ENCODE measurements at places on chromosomes 6 and 20.
A peak's percentile ranks its signal among the peaks of the same experiment; 100 is the strongest.

DNA sequence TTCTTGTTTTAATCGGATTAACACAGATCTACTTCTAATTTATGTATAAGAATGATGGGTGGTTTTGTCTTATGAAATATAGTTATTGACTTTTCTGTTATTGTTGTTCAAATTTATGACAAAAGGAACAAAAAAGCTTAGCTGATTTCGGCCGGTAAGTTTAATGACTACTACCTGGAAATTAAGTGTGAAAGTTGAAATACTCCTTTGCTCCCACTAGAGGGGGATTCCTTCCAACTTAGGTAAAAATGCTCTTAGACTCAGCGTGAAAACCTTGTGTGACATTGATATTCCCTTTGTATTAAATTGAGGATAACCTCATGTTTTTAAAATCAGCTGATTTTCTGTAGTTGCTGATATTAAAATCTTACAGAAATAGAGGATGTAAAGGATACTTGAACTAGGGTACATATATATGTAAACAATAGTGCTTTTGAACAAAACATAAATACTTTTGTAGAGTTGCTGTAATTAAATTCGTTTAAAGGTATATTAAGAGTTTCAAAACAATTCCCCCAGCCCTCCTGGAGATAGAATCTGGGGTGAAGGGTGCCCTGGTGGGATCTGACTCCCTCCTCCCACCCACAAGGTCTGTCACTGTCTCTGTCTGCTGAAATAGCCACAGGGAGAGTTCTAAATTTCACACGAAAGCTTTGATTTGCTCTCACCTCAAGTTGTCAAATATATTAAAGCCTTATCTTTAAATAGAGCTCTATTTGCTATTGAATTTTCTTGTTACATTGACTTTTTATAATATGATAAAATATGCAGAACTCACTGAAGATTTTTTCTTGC, 257.5 kb downstream of the ARID1B start:
- no peak for DNase-seq

DNA sequence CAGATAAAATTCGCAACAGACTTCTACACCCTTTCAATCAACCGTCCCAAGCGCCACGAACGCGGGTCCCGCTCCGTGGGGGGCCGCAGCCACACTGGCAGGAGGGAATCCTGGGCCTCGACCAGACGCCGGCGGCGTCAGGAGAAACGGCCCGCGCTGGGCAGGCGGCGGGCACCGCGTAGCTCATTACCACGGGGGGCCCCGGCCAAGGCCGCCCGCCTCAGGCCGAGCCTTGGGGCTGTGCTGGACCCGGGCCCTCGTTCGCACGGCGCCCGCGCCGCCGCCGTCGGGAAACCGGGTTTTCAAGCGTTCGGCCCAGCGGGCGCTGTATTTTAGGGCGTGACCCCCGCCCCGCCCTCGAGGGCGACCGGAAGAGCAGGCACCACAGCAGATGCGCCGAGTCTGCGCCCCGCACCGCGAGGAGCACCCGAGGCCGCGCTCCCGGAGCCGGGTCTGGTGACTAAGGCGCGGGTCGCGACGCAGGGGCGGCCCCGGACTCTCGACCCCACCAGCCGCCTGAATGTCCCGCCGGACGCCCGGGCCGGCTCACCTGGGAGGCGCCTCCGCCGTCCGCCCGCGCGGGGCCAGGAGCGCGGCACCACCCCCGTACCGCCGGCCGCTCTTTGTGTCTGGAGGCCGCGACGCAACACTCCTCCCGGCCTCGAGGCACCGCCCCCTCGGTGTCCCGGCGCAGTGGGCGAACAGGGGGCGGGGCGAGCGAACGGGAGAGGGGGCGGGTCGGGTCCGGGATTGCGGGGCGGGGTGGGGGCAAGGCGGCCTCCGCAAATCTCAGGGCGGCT, at the start of gene NINL:
Gene NINL, minus strand, starts transcription at position 627 of the 800 bp plus-strand sequence. CDS start 58,944 bp downstream, outside the sequence.
- peak; percentile 88 for DNase-seq

DNA sequence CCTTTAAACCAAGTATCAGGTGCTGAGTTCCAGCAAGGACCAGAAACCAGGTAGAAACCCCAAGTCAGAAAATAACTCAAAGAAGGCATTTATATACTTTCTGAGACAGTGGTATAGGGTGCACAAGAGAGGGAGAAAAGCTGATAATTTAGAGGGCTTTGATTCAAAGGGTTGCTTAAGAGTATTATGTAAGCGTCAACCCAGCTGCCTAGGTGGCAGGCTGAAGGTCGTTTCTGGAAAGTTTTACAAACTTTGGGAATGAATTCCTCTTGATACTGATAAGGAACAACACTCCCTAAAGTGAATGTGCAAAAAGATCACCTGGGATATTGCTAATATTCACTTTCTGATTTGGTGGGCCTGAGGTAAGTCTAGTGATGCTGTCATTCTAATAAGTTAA, 800.7 kb downstream of the MAFB start:
- no peak for DNase-seq

GRCh38 chr20:51338692-51339440, 203.7 kb downstream of the NFATC2 start:
- no peak for DNase-seq

DNA sequence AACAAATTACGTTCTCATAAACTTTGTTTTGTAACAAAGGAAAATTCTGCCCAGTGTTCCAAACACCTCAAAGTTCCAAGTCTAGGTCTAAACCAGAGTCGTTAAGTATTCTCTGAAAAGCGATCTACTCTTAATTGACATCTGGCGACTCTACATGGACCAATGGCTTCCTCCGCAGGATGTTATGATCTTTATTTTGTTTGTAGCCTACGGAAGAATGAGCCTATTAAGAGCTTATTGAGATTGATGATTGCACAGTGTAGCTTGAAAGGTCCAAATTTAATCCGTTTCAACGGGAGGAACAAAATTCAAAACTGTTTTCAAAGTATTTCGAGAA, 61.1 kb downstream of the FAM217A start:
- peak; percentile 59 for DNase-seq

DNA sequence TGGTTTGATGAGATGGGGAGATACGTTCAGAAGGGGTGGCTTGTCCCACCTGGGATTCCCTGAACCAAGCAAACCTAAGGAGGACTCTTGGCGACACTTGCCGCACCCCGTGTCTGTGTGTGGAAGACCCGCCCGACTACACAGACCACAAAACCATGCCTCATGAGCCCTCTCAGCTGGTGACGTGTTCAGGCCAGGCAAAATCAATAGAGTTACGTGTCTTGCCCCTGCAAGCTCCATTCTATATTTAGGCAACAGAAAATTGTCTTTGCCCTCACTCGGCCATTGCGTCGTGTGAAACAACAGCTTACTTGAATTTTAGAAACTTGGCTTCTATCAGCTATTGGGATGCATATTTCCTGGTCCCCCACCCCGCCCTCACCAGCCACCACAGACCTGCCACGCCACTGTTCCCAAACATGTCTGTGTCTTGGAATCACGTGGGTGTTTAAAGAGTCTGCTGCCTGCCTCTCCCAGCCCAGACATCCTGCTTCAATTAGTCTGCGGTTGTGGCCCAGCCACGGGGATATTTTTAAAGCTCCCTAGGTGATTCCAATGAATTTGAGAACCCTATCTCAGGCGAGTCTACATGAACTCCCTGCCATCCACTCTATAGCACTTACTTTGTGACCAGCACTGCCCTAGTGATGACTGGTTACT, 279.2 kb upstream of the EXOC2 start:
- no peak for DNase-seq

GRCh38 chr20:50304923-50305635, 114.4 kb downstream of the CEBPB start:
- no peak for DNase-seq

DNA sequence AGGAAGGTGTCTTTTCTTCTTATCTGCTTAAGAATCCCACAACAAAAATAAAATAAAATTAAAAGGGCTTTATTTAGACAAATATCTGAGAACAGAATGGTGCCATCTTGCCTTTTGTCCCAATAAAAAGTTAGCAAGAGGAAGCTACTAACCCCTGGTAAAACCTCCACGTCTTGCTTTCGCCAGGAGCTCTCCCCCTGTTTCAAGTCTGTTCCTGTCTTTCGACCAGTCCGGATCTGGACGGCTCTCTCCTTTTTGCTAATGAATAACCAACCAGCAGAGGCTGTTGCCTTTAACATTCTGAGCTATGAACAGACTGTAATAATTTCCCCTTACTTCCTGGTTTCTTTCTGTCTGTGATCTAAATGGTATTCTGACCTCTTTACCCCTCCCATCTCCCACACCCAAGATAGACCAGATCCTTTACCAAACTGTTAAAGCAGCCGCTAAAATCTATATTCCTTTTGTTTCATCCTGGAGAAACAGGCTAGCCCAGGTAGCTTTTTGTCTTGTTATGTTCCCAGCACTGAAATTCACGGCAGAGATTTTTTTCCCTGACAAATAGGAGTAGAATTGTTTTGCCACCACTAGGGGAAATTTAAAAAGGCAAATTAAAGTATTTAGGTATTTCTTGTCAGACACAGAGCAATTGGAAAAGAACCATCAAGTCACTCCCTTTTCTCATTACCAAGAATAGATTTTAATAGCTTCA, at the start of gene FRK:
Gene FRK, minus strand, starts transcription at position 320 of the 712 bp plus-strand sequence. CDS start 580 bp downstream, outside the sequence.
- no peak for DNase-seq
